ENCODE measurements at places on chromosomes 5 and 9. TPM values are rescaled to one million over a fixed set of nuclear protein-coding genes. Genes with fewer than 3 reads are reported as not detected.
A peak's percentile ranks its signal among the peaks of the same experiment; 100 is the strongest.

GRCh38 chr9:69149321-69149807, 24.7 kb upstream of the TJP2 start:
- no peak for DNase-seq

GRCh38 chr5:112210430-112211005, 208.6 kb downstream of the EPB41L4A start:
- no peak for DNase-seq

The SPATA31C1 gene
- polyA plus RNA-seq = 0.71 TPM

DNA sequence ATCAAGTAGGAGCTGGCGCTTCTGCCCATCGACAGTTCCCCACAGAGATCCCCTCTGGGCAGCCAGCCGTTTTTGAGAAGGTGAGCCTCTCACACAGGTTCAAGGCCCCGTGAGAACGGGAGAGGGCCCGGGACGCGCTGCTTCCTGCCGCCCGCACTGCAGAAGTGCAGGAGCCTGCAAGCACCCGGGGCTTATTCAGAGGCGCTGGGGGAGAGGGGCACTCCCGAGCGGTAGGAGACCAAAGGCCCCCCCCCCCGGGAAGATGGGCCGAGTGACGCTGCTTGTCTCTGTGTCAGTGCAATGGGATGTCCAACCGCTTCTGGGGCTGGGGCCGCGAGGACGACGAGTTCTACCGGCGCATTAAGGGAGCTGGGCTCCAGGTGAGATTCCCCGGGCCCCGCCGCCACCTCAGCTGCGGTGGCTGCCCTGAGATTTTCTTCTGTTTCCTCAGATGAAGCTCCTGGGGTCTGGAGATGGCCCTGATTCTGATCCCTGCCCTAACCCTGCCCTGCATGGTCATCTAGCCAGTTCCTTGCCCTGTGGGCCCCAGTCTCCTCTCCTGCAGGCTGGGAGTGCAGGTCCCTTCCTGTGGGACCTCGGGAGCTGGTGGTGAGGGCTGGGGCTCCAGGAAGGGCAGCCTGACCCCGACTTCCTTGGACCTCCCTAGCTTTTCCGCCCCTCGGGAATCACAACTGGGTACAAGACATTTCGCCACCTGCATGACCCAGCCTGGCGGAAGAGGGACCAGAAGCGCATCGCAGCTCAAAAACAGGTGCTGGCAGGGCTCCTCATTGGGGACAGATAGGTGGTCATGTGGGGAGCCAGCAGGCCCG, 8.5 kb downstream of the B4GALT7 start:
- DNase-seq = no peak

DNA sequence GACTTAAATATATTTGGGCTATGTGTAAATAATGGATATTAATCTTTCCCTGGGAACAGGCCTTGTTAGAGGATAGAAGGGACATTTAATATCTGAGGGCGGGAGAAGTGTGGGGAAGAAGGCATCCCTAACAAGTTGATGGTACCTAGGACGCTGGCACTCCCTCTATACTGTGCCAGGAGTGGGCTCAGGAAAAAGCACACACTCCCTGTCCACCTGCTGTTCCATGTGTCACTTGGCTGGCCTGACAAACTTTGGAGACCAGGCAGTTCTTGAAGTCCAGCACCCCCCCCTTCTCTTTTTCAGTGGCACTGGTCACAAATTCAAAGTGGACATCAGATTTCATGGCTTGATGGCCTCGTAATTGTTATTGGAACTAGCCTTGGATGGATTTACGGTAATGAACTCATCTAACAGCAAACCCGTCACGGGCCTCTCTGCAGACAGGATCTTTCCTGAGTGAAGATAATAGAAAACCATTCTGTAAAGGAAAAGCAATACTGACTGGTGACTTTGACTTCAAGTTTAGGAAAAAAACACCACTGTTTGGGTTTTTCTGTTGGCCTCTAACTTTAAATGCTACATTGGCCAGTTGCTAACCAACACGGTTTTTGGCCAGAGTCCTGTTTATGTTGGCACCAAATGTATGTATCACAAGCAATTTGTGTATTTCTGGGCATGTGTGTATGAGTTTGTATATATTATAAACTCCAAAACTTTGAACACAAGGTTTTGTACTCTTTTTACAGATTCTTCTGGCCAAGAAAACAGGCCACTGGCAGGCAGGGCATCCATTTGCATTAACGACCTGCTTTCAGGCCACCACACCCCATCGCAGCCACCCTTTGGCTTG, 552.6 kb downstream of the CCDC171 start:
- DNase-seq = no peak

- DNase-seq = no peak
These were observed 69.7 kb downstream of the MACROH2A1 start for GRCh38 chr5:135329066-135329912.

The GFPT2 gene
- 5.4 TPM for polyA plus RNA-seq

The PHF24 gene
- 0.29 TPM for polyA plus RNA-seq

- DNase-seq = no peak
These were observed 784 bp downstream of the MAMDC4 start for GRCh38 chr9:136852664-136853595.

DNA sequence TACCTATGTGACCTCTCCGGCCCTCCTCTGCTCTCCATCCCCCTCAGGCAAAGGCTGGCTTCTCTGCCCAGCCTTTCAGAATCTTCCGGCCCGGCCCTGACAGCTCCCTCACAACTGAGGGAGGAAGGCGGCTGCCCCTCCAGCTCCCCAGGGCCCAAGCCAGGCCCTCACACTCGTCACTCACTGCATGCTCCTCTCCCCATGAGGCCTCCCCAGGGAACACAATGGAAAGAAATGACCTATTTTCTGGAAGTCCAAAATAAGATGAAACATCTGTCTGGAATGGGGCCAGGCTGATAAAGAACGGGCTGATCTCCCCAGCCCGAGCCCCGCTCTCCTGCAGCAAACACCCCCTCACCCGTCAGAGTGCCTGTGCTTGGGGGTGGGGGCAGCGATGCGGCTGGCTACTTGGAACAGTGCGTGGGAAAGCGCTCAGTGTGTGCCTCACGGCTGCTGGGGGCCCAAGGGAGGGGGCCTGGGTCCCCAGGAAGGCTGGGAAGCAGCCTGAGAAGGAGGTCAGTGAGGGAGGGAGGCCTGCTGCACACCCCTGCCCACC, 11.3 kb downstream of the PDGFRB start:
- no peak for DNase-seq

- no peak for DNase-seq
These were observed 381.1 kb downstream of the MAN2A1 start for GRCh38 chr5:110070836-110071235.

GRCh38 chr5:177390363-177391300, 6.4 kb downstream of the SLC34A1 start:
- DNase-seq = peak; percentile 83

DNA sequence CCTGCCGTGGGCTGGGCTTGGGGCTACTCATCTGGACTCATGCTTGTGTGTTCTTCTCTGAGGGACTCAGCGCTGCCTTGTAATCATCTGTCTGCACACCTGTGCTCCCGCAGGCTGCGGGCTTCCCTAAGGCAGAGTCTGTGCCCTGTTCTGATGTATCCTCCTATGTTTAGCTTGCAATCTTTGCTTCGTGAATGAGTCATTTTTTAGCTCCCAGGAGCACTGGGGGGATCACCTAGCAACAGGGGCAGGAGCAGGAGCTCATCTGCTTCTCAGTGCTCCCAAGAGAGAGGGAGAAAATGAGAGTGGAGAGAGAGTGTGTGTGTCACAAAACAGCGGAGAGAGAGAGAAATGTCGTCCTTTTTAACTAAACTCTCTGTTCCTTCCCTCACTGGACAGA, 202.4 kb upstream of the ZNF618 start:
- DNase-seq = no peak

The FAT2 gene
- polyA plus RNA-seq = 7.2 TPM

DNA sequence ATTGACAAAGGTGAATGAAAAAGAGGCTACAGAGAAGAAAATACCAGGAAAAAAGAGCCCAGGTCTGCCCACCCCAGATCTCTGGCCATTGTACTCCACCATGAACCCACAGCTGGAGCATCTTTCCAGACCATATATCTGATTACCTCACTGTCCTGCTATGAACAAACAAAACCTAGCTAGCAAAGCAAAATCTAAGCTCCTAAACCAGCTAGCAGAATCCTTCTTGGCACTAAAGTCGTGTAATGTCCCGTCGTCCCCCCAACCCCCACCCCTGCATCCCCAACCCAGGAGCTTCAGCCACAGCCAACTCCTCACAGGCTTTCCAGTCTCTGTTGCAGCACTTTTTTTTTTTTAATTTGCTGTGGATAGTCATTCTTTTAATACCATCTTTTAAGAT, 2.5 kb downstream of the C1QTNF3 start:
- DNase-seq = no peak

The FOXD4L3 gene
- polyA plus RNA-seq = not detected

DNA sequence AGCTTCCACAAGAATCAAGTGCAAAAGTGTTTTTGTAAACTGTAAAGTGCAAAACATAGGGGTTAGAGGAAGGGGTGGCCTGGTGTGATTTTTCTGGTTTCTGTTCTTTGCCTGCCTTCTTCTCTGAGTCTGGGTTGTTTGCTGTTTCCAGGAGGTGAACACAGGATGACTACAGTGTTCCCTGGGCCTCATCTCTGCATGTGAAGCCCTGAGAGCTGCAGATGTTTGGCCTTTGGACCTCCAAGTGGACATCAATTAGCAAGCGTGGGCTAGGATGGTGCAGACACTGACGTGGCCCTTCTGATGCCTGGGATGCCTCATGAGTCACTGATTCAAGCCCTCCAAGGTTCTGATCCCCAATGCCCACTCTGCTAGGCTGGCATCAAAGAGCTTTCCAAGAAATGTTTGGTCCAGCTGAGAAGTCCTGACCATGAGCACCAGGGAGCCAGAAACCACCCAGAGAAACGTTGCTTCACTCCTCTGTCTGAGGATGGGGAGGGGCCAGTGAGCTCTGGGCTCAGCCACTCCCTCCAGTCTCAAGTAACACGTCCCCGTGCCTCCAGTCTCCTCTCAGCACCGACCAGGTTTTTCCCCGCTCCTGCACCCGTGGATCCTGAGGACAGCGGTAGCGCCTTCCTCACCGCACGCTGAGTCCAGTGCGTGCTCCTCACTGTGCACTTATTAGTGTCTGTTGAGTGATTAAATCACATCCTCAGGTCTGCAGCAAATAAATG, 7.6 kb downstream of the IL9 start:
- DNase-seq = no peak

DNA sequence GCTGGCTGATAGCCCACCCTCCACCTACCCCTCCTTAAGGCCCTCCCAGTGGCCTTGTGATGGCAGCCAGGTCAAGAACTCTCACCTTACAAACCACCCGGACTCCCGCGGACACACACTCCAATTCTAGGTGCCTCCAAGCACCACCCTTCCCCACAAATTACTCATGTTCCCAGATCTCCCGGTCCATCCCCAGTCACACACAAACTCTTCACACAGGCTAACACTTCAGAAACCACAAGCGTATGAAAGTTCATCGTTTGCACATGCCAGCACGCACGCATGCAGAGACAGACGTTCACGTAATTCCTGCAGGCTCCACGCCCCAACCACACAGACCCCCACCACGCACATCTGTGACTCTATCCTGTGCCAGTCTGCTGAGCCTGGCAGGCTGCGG, 18.0 kb downstream of the NR5A1 start:
- no peak for DNase-seq

The ORM2 gene
- polyA plus RNA-seq = not detected

The SLC23A1 gene
- polyA plus RNA-seq = 20.7 TPM

- DNase-seq = no peak
These were observed 90.1 kb downstream of the RFX3 start for GRCh38 chr9:3435732-3436131.

The KCNV2 gene
- polyA plus RNA-seq = 0.19 TPM

DNA sequence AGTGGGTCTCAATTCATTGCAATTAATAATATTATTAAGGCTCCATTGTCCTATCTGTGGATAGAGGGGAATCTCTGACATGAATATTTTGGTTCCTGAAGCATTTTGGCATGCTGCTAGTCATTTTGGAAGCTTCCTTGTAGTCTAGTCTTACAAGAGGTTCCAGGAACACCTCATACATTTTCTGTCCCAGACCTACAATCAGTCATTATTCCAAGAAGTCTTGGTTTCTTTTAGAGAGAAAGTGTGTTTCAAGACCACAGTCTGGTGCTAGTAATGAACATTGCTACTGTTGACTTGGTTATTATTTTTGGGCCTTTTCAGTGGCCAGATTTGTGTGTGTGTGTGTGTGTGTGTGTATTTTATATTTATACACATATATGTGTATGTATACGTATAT, 98.9 kb downstream of the ERCC6L2 start:
- DNase-seq = no peak

- no peak for DNase-seq
These were observed 798 bp downstream of the PITX1 start for GRCh38 chr5:135032999-135033861.

DNA sequence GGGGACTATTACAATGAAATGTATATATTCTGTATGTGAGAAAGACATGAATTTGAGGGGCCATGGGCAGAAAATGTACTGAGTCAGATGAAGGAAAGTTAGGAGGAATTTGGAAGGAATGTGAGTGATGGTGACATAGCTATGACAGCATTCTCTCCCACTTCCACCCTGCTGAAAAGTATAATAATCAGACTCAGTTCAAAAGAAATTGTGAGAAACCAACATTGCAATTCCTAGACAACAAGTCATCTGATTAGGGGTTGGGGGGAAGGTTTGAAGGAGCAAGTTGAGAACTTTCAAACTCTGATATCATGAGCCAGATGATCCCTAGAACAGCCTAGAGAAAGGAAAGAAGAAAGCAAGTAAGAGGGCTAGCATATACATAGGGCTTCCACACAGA, 370.6 kb downstream of the DMRTA1 start:
- DNase-seq = no peak

GRCh38 chr5:179817890-179818745, 2.6 kb upstream of the SQSTM1 start:
- no peak for DNase-seq

DNA sequence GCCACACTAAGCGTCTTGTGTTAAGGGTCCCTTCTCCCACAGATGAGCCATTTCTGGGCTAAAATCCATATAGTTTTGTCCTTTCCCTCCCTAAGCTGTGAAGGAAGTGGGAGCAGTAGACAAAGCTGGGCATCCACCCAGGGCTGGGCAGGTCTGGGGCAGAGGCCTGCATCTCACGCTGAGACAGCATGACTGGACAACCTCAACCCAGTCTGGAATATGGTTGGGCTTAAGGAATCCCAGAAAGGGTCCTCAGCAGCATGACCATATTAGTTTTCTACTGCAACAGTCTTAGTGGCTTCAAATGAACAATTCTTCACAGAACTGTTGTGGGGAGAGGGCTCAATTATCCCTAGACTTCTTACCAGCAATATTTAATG, 173.8 kb downstream of the AUH start:
- DNase-seq = no peak

DNA sequence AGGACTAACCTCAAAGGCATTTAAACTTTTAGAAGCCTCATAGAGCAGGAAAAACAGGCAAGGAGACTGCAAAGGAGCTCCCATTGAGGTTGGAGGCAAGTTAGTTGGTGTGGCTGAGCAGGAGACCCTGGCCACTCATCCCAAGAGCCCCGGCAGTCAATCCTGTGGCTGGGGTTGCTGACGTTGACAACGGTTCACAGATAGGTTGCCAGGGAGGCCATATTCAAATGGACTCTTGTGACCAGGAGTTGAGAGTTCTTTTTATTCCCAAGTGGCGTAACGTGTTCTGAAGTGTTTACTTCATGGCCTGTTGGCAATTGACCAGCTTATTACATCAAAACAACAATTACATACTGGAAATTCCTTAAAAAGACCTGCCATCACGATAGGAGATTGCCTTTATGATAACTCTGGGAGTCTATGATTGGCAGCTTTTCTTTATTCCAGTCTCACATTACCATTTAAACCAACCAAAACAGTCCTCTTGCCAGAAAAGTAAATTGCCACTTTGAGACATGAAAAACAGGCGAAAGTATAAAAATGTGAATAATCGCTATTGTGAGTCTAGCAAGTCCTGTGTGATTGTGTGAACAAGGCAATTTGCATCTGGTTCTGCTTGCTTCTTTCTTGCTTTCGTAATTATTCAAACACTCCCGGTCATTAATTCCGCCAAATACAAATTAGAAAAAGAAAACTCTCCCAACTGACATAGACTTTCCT, 394.9 kb downstream of the MED10 start:
- DNase-seq = no peak

Data from left renal cortex interstitium (tissue), 4 donors.